ENCODE measurements at places on chromosomes 7 and 10.
A peak's percentile ranks its signal among the peaks of the same experiment; 100 is the strongest.

DNA sequence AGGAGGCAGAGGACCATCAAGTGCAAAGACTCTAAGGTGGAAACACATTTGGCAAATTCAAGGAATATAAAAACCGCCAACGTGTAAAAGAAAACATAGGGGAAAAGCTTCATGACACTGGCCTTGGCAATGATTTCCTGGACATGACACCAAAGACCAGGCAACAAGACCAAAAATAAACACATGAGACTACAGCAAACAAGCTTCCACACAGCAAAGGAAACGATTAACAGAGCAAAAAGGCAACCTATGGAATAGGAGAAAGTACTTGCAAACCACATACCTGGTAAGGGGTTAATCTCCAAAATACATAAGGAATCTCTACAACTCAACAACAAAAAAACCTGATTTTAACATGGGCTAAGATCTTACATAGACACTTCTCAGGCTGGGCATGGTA is 3.5 kb downstream of the GSTO1 start:
- DNase-seq, result no peak

DNA sequence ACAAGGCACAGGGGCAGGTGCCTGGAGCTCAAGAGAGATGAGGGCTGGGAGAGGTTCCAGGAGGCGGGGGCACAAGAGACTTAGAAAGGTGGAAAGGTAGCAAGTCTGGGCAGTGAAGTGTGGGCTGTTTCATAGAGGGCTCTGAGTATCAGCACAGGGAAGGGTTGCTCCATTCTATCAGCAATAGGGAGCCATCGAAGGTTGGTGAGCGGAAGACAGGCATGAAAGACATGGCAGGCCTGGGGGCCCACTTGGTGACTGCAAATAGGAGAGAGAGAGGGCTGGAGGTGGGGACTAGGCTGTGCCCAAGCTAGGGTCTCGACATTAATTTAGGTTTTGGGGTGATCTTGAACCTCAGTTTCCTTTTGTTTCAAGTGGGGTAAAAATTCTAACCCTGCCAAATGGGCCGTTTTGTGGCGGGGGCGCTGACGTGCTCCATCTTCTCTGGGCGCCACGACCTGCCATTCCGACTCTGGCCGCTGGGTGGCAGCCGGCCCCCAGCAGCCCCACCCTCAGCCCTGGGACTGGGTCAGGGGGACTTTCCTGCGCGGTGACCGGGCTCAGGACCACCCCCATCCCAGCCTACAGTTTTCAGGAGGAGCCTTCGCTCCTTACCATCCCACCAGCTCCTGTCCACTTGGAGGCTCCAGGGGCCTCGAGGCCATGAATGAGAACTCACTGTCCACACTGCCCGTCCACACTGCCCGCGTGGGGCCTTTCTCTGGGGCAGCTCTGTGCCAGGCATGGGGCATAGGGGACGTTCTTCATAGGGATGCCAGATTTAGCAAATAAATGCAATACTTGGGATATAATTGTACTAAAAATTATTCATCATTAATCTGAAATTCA is 37.2 kb upstream of the PCBD1 start:
- peak; percentile 26 for DNase-seq

DNA sequence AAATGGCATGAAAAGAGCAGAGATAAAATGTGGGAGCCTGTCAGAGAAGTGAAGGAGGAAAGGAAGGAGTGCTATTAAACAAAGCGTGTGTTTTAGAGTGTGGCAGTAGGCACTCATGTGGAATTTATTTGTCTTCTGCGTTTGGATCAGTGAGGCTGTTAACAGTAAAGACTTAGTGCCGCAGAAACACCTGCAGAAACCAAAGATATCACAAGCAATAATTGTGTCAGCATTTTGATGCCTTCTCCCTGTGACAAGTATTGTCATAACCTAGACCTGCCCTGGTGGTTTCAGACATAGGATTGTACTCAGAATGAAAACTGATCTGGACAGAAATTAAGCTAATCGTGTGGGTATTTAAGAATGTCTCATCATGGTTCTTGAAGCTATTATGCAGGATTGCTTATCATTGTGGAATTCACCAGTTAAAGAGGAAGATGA is 191.0 kb downstream of the CAMK1D start:
- no peak for DNase-seq

GRCh38 chr7:38756521-38756920 is 125.3 kb upstream of the AMPH start:
- no peak for DNase-seq

DNA sequence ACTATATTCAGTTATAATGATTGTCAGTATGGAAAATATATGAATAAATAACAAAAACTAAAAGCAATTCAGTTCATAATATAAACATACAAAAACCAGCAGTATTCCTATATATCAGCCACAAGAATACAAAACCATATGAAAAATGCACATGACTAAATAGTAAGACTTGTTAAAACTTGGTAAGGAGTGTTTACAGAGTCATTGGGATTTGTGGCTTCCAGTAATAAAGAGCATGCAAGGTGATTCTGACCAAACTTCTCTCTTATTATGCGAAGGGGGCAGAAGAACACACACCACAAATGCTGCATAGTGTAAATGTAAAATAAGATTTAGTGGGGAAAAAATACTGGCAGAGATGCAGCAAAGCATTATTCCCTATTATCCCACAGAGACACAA is 8.8 kb upstream of the CNOT4 start:
- DNase-seq, result no peak

DNA sequence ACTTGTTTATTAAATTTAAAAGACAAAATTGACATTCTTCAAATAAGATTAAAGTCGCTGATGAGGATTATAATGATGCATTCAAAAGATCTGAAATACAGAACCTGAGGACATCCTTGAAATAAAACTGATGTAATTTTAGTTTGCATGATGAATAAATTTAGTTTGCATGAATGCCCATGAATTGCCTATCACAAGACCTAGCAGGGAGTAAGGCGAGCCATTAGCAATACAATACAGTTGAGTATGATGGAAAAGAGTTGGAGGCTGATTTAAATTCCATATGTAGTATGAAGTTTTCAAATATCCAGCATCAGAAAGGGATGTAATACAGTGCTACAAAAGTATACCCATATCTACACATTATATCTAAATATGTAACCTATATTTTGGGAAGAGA is 321.3 kb downstream of the CACNA2D1 start:
- no peak for DNase-seq

- no peak for DNase-seq
These were observed 21.3 kb upstream of the ARHGAP21 start for GRCh38 chr10:24744946-24745345.

- DNase-seq, result no peak
These were observed 86.3 kb downstream of the MRPL32 start for GRCh38 chr7:43018446-43018845.

DNA sequence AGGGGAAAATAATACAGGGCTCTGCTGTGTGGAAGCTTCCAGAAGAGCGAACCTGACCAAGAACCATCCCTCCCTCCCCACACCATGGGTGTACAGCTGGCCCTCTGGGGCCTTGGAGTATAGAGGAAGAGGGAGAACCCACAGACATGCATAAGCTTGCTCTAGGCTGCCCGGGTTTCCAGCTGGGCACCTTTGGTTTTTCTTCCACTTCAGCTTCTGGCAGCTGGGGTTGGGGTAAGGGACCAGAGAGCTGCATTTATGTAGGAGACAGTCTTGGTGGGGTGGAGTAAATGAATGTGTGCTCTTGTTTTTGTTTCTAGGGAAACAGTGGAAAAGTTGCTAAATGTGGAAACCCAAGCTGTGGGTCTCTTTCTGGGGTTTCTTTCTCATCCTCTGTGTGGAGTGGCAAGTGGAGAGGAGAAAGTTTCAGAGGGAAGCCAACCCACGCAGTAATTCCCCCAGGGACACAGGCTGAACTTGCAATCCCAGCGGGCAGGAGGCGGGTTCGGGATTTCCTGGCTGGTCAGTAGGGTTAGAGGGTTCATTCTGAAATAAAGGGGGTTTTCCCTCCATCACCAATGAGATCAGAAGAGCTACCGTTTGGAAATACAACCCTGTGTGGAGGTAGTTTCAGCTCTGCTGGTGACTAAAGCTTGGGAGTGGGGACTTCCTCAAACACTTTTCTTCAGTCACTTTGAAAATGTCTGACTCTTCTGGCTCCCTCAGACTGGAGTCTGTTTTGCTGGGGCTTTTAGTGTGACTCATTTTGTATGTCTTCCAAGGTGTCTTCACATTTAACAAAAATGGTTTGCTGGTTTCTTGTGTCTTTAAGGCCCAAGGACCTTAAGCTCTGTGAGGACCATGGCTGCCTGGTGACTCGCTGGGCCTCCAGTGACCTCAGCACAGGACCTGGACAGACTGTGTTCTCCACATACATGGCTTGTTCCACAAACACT is 22.2 kb upstream of the SRGN start:
- no peak for DNase-seq

GRCh38 chr10:91520661-91521060 is 110.5 kb downstream of the HECTD2 start:
- DNase-seq, result no peak

DNA sequence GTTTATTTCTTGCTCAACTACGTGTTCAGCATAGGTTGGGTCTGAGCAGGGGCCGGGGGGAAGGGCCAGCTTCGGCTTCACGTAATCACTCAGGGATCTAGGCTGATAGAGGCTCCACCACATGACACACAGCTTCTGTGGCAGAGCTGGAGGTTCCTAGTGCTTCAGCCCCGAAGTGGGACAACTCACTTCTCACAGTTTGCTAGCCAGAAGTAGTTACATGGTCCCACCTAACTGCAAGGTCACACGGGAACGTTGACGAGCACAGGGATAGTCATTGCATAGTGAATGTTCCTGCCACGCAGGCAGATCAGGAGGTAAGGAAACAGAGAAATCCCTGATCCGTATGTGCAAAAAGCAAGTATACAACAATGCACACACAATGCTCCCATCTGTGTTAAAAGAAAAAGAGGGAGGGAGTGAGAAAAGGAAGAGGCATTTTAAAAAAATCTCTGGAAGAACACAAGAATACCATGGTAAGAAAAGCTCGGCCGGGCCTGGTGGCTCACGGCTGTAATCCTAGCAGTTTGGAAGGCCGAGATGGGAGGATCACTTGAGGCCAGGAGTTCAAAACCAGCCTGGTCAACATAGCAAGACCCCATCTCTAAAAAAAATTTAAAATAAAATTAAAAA is 16.9 kb downstream of the SMURF1 start:
- no peak for DNase-seq

- DNase-seq, result no peak
These were observed 3.7 kb upstream of the ZNF438 start for GRCh38 chr10:31035266-31035798.

DNA sequence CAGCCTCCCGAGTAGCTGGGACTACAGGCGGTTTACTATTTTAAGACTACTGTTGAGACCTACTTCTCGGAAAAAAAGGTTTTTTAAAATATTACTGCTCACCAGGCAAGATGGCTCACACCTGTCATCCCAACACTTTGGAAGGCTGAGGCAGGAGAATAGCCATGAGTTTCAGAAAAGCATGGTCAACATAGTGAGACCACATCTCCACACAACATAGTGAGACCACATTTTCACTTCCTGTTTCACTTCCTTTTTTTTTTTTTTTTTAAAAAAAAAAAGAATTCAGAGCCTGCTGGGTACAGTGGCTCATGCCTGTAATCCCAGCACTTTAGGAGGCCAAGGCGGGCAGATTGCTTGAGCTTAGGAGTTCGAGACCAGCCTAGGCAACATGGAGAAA is 46.5 kb downstream of the SVOPL start:
- no peak for DNase-seq

- DNase-seq, result no peak
These were observed 218.7 kb downstream of the ABCA13 start for GRCh38 chr7:48389977-48390376.

GRCh38 chr7:45417735-45418134 is 156.4 kb upstream of the ADCY1 start:
- DNase-seq, result no peak

DNA sequence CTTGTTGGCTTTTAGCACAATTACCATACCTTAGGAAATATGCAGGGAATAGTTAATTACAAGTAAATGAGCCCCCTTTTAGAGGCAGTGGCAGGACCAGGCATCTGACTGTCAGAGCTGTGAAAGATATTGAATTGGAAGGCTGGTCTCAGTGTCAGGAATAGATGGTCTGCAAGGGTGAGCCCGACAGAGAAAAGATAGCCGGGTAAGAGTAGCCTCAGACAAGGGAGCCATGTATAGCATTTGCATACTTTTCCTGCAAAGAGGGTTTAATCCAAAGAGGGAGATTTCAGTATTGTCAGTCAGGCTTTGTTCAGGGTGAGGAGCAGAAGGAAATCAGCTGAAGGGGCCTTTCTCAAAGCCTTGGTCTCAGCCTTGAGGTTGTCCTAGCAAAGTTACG is 128.9 kb upstream of the FZD1 start:
- DNase-seq, result no peak

DNA sequence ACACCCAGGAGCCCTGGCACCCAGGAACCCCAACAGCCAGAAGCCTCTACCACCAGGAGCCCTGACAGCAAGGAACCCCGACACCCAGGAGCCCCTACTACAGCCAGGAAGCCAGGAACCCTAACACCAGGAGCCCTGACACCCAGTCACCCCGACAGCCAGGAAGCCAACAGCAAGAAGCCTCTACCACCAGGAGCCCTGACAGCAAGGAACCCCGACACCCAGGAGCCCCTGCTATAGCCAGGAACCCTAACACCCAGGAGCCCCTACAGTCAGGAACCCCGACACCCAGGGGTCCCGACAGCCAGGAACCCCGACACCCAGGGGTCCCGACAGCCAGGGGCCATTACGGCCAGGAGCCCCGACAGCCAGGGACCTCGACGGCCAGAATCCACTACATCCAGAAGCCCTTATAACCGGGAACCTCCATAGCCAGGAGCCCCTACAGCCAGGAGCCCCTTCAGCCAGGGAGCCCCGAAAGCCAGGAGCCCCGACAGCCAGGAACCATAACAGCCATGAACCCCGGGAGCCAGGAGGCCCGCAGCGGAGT is 440 bp upstream of the GLRX3 start:
- no peak for DNase-seq

DNA sequence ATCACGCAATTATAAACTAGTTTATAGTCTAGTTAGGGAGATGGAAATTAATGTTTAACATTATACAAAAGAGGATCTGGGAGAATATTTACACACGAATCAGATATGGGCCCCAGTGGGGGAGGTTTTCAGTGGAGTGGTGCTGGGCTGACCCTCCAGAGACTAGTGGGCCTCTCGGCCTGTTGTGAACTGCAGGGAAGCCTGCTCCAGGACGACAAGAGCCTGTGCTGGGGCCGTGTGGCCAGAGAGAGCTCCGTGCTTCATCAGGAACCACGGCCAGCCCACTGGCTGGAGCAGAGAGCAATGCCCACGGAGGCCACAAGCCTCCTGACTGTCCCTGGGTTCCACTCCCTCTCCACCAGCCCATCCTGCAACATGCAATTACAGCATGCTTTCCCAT is 11.3 kb upstream of the ESYT2 start:
- DNase-seq, result no peak

DNA sequence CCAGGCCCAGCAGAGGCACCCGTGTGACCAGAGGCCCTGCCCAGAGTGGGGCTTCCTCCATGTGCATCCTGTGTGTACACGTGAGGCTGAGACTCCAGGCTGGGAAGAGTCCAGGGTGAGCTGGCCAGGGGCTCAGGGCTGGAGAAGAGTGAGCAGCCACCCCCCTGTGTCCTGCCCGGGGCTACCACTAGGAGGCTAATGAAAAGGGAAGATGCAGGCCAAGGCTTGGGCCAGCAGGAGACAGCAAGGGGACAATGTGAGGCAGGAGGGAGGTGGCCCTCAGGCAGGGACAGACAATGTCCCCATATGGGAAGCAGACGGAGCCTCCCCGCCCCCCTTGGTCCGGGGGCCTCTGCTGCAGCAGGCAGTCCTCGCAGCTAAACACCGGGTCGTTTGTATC is 102.0 kb downstream of the HIF1AN start:
- DNase-seq, result no peak
